Kidney (tissue), 22 donors: ENCODE measurements at places on chromosomes 3 and 15.
A peak's percentile ranks its signal among the peaks of the same experiment; 100 is the strongest.

DNA sequence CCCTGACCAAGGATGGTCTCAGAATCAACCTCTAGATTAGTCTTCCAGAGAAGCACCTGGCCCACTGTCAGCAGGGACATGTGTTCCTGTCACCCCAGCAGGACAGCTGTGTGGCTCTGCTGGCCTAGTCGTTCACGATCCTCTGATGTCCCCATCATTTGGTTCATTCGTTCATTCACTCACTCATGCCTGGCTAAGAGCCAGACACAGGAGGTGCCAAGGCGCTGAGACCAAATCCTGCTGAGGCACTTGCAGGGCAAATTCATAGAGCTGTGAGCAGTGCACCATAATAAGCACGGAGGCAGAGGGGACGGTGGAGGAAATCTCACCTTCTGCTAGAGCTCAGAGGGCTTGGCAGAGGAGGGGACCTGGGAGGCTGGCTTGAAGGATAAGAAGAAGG, 49.9 kb upstream of the FGD5 start:
- DNase-seq = no peak

- no peak for DNase-seq
These were observed 53.9 kb upstream of the FRMD4B start for GRCh38 chr3:69439643-69440270.

DNA sequence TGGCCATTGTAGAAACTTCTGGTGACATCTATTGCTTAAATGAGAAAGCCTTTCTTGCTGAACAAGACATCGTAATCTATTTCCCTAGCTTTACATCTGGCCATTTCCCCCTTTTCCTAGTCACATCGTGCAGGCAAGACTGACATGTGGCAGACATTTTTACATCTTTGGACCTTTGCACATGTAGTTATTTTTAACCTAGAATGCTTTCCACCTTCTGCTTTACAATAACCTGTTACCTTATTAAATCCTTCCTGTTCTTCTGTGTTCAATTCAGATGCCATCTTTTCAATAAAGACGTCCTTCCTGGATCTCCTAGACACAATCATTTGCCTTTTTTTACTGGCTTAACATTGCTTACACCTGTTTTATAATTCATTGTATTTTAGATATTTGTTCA, 343.3 kb downstream of the DIPK2A start:
- no peak for DNase-seq

DNA sequence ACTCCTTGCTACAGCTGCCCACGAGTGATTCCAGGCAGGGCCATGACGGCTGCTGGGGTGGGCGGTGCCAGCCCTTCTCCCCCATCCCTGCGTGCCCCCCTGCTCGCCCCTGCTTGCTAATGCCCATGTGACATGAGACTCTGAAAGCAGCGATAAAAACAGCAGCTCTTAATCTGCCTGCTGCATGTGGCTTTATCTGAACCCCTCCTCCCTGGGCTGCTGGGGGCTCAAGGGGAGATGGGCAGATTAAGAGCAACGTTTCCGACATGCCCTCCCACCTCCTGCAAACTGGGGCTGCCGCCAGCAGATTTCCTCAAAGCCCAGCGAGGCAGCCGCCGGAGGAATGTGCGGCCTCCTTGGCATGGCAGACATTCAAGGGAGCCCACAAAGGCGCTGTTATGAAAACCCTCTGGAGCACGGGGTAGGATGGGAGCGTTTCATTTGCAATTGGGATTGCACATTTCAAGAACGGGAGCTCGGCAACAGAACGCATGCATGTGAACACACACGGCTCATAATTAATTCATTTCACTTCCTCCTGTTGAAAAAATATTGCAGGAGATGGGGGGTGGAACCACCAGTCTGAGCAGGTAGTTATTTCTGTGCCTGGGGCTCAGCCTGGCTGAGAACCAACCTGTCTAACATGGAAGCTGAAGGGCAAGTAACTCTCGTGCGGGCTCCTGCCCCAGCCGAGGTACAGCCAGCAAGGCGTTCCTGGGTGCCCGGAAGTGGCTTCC, 504.2 kb upstream of the PROK2 start:
- peak; percentile 70 for DNase-seq

DNA sequence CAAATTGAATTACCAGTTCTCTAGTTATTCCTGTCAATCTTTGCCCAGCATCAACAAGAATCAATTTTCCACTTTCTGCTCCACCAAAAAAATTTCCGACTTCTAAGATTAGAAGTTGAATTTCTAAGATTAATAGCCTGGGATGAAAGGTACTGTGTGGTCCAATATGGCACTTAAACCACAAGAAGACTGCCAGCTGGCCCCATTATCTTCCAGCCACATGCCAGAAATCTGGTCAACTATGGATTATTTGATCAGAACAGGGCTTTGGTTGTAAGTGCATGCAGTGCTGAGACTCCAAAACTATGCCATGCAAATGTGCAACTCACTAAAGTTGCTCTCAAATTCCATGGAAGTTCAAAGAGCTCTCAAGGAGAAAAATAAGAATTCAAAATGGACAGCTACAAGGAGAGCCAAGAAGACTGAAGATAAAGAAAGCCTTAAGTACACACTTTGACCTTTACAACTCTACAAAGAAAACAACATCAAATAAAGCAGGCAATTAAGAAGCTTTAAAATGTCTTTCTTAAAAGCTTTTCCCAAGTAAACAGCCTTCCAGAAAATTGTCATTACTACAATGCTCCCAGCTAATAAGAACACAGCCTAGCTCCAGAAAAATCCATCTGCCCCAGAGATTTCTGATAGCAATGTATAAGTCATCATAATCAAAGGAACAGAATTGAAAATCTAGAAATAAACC, 64.2 kb downstream of the ST3GAL6 start:
- no peak for DNase-seq

DNA sequence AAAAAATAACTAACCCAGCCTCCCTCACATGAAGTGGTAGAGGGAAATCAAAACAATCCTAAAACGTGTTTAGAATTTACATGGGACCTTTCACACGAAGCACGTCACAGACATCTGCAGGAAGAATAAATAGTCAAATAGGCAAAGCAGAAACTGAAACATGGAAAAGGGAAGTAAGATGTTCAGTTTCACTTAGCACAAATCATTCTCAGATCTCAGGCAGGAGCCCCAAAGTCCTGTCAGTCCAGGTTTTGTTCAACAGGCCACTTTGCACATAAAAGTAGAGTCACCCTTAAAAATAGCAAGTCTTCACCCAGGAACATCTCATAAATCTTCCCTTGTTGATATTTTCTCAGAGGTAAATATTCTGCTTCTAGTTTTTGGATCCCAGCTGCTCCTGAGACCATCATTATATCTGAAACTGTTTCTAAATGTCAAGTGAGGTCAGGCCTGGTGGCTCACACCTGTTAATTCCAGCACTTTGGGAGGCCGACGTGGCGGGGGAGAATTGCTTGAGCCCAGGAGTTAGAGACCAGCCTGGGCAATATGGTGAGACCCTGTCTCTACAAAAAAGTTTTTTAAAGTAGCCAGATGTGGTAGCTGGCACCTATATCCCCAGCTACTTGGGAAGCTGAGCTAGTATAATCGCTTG, 1.9 kb downstream of the RUBCN start:
- DNase-seq = no peak

DNA sequence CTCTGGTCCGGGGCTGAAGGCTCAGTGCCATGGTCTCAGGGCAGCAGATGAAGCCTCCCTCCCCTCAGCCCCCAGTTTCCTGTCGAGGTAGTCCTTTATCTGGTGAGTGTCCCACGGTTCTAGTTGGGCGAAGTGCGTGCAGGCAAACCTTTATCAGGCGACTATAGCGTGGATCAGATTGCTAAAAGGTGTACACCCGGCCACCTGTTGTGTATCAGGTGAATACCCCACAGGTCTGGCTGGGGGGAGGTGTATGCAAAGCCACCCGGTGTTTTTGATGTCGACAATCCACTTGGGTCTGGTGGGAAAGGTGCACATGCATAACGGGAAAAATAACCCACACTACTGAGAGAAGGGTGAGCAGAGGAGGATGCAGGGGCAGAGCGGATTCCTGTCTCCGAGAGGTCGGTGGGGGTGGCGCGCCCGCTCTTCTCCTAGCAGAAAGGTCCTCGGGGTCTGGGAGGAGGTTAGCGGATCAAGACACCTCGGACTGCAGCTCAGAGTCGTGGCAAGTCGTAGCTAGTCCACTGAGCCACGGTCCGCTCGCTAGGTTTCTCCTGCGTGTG, 507 bp downstream of the SLC12A6 start:
- DNase-seq = no peak

DNA sequence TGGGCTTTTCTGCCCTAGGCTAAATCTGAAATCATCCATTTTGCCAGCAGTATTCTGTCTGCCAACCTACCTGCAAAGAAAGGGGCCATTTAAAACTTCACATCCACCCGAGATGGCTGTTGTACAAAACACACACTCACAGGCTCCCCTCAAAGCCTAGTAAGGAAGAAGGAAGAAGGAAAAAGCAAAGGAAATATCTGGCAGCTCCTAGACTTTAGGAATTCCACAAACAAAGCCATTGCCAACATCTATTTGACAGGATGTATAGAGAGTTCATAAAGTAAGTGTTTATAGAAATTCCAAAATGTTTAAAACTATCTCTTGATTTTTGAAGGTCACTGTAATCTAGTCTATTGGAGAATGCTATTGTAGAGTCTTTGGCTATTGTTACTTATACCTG, 91.9 kb upstream of the THBS1 start:
- DNase-seq = no peak

GRCh38 chr3:162370141-162370540, 873.5 kb downstream of the OTOL1 start:
- no peak for DNase-seq

GRCh38 chr3:122560680-122561079, 3.4 kb downstream of the PARP9 start:
- peak; percentile 48 for DNase-seq

DNA sequence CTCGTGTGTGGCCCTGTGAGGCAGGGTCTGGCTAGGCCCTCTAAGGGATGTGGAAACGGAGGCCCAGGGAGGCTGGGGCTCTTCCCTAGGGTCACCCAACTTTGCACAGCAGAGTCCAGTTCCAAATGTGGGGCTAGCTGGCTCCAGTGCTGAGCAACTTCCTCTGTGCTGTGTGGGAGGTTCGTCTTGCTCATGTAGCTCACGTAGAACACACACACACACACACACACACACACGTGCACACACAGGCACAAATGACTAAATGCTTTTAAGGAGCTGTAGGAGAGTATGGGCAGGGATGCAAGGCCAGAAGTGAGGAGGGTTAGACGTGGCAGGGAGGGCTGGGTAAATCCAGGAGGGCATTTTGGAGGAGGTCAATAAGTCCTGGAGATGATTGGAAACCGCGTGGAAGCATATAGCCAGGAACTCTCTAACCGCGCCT, 213.8 kb downstream of the RPLP1 start:
- peak; percentile 72 for DNase-seq

DNA sequence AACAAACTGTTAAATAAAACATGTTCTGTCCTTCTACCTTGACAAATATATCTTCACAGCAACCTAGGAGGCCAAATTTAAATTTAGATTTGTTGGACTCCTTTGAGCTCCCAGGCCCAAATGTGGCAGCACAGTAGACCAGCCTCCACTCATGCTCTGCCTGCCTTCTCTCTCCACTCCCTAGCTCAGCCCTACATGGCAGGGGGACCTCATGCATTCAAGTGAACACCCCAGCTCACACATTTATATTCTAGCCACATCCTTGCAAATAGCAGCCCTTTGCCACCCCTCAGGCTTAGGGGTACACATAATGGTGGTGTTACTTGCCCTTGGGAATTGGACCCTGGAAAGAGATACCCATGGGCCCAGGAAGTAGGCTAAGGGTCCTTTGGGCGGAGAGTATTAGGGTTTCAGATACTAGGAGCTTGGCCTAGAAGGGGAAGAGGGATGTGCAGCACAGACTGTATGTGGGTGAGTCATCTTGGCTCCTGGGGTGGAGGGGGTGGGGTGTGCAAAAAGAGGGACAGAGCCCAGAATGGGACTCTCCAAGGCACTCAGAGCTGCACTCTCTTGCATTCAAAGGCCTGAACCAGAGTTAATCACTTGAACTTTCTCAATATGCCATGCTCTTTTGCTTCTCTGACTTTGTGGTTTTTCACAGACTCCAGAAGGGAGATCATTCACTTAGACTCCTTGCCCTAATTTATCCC, 268.4 kb upstream of the ROPN1 start:
- no peak for DNase-seq

- DNase-seq = no peak
These were observed 62.9 kb downstream of the UMPS start for GRCh38 chr3:124793054-124793739.

GRCh38 chr15:61748529-61748928, 311.7 kb downstream of the VPS13C start:
- DNase-seq = no peak

DNA sequence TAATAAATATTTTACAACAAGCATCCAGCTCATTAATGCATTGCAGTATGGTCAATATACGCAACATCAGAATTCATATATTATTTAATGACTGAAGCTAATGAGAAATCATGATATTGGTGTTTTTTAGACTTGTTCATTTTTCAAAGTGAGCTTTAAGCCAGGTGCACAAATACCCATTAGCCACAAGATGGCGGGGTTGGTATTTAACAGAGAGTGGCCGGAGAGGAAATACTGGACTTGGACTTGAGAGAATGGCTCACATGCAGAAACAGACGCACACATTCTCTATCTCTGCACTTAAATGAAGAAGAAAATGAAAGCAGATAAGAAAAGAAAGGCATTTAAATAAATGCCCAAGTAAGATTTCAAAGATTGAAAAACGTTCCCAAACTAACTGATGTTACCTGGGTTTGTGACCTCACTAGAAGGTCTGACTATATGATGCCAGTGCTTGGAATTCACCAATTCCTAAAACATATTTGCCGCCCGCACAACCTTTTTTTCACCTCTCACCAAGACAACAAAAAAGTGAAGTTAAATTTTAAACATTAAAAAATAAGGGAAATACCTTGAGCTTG, 21.2 kb upstream of the CRBN start:
- DNase-seq = no peak

DNA sequence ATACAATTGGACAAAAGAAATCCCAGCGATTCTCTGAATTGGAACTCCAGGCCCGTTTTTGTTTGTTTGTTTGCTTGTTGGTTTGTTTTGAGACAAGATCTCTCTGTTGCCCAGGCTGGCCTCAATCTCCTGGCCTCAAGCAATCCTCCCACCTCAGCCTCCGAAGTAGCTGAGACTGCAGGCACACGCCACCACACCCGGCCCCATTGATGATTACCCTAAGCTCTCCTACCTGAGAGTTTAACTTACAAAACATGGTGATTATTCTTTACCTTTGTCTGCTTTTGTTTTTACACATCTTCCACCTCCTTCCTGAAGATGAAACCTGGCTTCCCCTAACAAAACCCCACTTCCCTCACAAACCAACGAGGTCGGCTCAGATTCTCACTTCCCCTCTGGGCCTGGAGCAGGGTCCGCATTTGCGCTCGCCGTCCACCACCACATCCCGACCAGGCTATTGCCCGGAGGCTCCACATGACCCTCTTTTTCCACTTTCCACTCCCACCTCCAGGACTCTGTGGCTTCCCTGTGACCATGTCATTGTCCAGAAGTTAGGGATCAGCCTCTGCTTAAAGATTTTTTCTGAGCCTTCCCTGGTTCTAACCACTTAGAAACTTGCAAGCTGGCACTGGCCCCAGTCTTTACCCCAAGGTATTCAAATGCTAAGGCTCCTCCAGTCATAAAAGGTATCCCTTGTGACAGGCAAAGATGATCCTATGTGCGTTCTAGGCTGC, 14.8 kb downstream of the KLHL6 start:
- DNase-seq = no peak

- DNase-seq = no peak
These were observed 50.6 kb downstream of the DGKG start for GRCh38 chr3:186311441-186311840.
